ENCODE measurements at places on chromosomes 4 and X.

DNA sequence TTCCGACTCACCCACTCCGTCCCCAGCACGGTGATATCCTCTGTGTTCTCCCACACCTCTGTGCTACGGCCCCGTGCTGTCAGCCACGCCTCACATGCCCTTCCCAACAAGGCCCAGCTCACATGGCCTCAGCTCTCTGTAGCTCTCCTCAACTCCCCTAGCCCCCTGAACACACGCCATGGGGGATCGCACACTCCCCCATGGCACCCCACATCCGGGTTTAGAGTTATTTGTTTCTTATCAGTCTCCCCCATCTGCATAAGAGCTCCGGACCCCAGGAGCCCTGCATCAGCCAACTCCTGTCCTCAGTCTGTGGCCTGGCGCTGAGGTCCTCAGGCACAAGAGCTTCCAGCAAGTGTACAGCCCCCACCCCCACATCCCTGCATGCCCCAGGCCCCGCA, 7.0 kb downstream of the C4orf50 start:
- DNase-seq: no peak

DNA sequence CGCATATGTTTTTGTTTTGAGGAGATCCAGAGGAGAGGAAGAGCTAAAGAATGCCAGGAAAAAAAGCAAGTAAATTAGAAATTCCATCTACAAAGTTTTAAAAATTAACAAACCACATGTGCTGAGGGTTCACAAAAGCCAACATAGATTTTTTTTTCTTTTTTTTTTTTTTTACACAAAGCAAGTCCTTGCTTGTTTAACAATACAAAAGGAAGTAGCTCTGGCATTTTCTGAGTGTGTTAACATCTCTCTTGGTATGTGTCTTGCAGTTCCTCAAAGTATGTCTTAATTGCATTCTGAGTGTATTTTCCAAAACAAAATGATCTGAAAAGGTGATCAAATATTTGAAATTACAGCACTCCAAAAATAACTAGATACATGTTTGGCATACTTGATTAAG, 1682.7 kb upstream of the AGA start:
- no peak for DNase-seq

- no peak for DNase-seq
Observed at GRCh38 chr4:180058691-180059215, 2184.4 kb upstream of the TENM3 start.

DNA sequence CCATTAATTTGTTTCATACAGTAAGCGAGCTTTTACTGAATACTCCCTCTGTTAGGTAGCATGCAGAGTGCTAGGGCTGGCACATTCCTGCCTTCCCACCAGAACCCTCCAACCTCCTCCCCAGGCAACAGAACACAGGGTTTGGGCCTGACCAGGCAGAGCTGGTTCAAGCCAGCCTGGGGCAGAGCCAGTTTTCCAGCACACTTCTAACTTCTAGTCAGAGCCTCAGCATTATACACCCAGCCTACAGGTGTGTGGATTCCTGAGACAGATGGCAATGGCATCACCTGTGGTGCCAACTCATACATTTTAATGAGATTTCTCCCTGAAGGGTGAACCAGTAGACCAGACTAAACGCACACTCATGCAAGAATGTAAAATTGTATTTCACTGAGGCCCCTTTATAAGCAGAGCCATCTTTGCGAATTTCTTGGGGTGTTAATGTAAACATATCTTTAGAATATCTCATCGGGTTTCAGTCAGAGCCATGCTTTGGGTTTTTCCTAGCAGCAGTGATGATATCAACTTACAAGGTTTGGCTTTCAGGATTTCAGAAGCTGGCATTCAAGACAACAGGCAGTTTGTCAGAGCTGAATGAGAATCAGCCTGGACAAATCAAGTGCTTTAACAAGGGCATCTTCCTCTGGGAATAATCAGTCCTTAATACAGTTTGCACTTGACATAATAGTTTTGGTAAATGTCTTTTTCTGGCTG, 92.0 kb downstream of the GATB start:
- no peak for DNase-seq

DNA sequence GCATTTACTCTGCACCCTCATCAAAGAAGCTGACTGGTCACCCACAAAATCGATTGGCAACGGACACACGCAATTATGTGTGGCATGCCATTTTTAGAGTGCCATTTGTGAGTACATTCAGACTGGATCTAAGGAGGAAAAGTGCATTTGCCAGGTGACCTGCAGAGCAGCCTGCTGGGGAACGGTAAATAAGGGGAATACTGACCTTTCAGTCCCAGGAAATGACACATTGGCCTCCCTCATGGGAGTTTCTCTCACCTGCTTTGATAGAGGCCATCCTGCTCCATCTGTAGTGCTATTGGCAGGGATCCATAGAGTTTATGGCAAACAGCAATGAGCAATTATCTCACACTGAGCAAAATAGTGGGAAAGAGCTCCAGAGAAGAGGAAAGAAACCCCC, 127.8 kb downstream of the DDX53 start:
- no peak for DNase-seq

- DNase-seq: no peak
Observed at GRCh38 chrX:87005885-87006284, 511.7 kb upstream of the KLHL4 start.

- no peak for DNase-seq
Observed at GRCh38 chr4:150739591-150739990, 157.6 kb downstream of the MAB21L2 start.

- no peak for DNase-seq
Observed at GRCh38 chr4:165609653-165610052, 230.8 kb downstream of the CPE start.

DNA sequence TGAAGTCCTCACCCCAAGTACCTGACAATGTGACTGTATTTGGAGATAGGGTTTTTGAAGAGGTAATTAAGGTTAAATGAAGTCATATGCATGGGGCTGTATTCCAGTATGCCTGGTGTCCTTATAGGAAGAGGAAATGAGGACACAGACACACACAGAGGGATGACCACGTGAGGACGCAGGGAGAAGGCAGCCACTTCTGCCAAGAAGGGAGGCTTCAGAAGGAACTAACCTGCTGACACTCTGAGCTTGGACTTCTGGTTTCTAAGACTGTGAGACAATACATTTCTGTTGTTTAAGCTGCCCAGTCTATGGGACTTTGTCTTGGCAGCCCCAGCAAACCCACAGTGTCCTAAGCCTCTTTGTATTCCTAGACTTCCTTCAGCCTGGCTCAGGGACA, 3.0 kb upstream of the SLC2A9 start:
- no peak for DNase-seq

- DNase-seq: no peak
Observed at GRCh38 chr4:151431728-151432127, 22.8 kb downstream of the FHIP1A start.

- no peak for DNase-seq
Observed at GRCh38 chr4:139483000-139483399, 29.1 kb downstream of the RAB33B start.

DNA sequence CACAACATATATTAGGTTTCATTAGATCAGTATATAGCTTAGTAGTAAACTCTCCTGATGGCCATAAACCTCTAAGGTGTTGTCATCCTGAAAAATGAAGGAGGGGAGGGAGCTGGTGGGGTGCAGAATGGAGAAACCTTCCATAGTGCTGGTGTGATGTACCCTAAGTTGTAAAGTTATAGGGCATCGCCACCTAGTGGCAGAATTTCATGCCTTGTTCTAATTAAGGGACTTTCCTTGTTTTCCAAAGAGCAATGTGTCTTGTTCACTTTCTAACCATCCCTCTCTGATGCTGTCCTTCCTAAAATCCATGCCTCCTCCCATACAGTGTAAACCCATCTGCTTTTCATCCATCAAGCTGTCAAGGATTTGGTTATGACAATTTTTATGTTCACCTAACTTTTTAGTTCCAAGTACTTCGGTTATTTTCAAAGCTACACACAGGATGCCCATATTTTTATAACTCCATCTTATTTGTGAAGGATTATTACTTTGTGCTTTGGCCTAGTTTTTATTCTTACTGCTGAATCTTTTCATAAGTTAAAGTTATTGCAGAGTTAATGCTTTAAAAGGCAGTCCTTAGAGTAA, 4.5 kb downstream of the NBDY start:
- no peak for DNase-seq

DNA sequence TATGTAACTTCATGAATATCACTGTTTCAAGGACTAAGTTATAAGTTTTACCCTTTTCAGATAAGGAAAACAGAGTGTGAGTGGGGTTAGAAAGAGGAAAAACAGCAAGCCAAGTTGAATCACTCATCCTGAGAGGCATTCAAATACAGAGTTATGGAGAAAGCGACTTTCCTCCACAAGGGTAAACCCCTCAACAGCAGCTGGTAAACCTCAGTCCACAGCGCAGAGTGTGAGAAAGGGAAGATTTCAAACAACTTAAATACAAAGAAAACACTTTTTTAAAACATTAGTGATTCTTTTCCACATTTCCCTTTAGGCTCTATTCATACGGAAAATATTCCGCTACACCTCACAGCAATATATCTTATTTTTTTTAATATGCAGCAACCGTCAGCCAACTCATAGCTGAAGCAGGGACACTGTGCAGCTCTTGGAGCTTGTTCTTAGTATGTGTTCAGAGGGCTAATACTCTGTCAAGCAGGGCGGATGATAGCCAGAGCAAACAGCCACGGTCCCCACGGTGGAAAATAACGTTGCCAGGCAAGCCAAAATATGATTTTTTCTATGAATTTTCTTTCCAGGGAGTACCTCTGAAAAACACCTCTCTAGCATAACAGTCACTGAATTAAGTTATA, 488.9 kb upstream of the FAT1 start:
- DNase-seq: no peak

DNA sequence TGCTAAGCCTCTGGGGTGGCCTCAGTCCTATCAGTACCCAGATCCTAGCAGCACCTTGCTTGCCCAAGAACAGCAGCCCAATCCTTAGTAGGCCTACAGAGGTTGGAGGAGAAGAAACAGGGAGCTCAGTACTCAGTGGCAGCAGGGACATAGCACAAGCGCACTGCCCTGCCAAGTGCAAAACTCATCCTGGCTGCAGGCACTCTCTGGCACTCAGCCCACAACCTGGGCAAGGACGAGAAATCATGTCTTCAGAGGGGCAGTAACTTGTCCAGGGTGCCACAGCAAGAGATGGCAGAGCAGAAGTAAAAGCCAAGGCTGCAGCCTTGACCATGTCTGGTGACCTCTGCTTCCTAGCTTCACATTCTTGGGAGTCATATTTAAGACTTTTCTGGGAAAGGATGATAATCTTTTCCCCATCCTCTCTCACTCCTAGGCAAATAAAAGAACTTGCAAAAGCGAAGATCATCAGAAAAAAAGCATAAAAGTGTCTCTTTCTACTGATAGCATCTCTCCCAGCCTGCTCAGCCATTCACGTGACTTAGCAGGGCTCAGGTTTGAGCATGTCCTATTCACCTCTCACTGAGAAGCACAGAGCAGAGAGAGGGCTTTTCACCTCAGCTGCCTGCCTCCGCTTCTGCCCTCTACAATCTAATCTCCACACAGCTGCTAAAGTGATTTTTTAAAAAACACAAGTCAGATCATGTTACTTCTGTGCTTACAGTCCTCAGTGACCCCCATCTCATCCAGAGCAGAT, 37.2 kb upstream of the MAGEA4 start:
- DNase-seq: no peak

DNA sequence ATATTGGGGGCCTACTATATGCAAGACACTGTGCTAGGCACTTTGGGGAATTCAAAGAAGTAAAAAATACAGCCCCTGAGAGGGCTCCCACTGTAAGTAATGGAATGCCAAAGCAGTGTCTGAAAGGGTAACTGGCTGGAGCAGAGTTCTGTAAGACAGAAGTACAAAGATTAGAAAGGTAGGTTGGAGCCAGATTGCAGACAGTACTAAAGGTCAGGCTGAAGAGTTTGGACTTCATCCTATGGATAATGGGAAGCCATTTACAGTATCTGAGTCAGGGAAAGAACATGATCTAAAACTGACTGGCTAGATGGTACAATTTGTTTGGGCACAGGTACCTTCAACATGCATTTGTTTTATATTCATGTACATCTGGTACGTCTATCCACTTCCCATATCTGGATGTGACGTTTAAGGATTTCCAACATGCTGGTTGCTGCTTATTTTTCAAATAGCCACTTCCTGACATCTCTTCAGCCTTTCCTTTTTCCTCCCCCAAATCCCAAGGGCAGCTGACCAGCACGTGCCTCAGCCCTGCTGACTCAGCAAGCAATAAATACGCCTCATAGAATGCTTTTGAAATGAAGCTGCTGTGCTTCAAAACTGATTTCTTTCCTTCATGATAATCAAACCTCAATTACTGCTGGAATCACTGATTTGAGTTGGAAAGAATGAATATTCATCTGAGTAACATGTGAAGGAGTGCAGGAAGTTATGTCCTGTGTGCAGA, 9.5 kb downstream of the ENOX2 start:
- no peak for DNase-seq

DNA sequence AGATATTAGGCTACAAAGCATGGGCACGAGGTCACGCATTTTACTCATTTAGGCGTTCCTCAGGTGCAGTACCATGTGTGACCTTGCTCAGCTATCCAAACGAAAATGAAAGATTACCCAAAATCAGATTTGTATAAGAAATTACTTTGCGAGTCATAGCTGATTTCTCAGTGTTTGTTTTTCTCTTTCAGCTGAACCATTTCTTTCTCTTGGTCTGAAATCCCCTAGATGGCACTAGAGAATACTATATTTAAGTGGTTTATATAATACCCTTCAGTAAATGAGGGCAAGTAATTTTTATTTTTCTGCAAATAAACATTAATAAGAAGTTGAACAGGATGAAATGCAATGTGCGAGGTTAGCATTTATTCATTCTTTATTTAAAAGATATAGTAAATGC, 496.6 kb downstream of the STIM2 start:
- no peak for DNase-seq

DNA sequence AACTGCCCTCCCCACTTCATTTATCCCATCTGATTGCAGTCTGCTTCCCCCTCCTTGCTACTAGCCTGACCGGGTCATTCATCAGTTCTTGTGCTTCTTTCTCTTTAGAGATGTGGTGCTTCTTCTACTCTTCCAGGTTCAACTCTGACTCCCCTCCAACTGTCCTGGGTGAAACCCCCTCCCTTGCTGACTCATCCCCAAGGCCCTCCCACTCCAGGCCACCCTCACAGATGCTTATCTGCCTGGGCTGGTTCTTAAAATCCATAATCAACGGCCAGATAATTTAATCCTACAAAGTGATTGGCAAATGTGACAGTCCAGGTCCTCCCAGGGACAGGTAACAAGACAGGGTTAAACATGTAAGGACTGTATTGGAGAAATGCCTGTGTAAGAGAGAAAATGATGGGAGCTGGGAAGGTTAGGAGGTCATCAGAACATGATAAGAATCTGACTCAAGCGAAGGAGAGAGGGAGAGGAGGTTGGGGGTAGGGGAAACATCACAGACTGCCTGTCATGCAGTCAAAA, 182.8 kb upstream of the C1QTNF7 start:
- no peak for DNase-seq

DNA sequence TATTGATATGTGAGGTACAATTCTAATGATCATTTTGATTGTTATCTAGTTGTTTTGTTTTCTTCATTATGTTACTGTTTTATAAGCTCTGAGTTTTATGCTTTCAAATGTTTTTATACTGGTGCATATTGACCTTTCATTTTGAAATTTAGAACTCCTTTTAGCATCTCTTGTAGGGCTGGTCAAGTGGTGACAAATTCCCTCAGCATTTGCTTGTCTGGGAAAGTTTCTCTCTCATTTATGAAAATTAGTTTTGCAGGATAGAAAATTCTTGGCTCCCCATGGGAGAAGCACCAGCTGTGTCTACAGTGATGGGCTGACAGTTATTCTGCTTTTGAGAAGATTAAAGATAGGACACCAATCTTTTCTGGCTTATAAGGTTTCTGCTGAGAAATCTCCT, 105.3 kb upstream of the SPRY1 start:
- no peak for DNase-seq

GRCh38 chr4:38529189-38530115, 134.5 kb upstream of the KLF3 start:
- DNase-seq: peak; percentile 76

- no peak for DNase-seq
Observed at GRCh38 chr4:123116412-123116811, 194.0 kb upstream of the NUDT6 start.

All from GM12864 (cell line).